Esophagus muscularis mucosa (tissue), 4 donors: ENCODE measurements at places on chromosomes 13 and 19. TPM values are rescaled to one million over a fixed set of nuclear protein-coding genes. Genes with fewer than 3 reads are reported as not detected.
A peak's percentile ranks its signal among the peaks of the same experiment; 100 is the strongest.

- DNase-seq = no peak
- no peaks in the 10 kb centered on the region for H3K4me1 ChIP-seq
- H3K27me3 ChIP-seq = no peaks in the 10 kb centered on the region
- no peak overlapping the region for H3K27ac ChIP-seq
Observed at GRCh38 chr13:53142306-53142705, 113.7 kb downstream of the OLFM4 start.

- H3K27me3 ChIP-seq = no peaks in the 10 kb centered on the region
- H3K4me1 ChIP-seq = peaks cover 19% of the 10 kb centered on the region
- H3K36me3 ChIP-seq = peaks cover 15% of the 10 kb centered on the region
- peak overlapping the region; percentile 72 for H3K4me3 ChIP-seq
Observed at GRCh38 chr19:18191640-18192062, 1.4 kb upstream of the MPV17L2 start.

- no peak overlapping the region for H3K4me3 ChIP-seq
- DNase-seq = peak; percentile 55
- H3K27me3 ChIP-seq = no peaks in the 10 kb centered on the region
- no peaks in the 10 kb centered on the region for H3K4me1 ChIP-seq
- peaks cover 9% of the 10 kb centered on the region for H3K36me3 ChIP-seq
Observed at GRCh38 chr13:24900507-24900906, 136.5 kb downstream of the RNF17 start.

- peaks cover 13% of the 10 kb centered on the region for H3K4me1 ChIP-seq
- peaks cover 10% of the 10 kb centered on the region for H3K27me3 ChIP-seq
- no peak for DNase-seq
- H3K4me3 ChIP-seq = peak overlapping the region; percentile 50
- H3K36me3 ChIP-seq = no peaks in the 10 kb centered on the region
Observed at GRCh38 chr13:42574435-42575311, 721 bp downstream of the TNFSF11 start.

DNA sequence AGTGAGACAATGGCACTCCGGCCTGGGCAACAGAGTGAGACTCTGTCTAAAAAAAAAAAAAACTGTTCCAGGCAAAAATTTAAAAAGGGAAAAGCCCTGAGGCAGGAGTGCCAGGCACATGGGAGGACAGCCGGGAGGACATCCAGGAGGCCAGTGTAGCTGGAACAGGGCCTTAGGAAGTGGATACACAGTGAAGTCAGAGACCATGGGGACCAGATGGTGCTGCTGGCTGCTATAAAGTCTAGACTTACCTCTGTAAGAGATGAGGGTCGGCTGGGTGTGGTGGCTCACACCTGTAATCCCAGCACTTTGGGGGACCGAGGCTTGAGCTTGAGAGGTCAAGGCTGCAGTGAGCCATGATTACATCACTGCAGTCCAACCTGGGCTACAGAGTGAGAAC lies 15.0 kb downstream of the HAS1 start:
- H3K4me1 ChIP-seq = peaks cover 14% of the 10 kb centered on the region
- no peak for DNase-seq
- H3K4me3 ChIP-seq = no peak overlapping the region
- H3K36me3 ChIP-seq = peaks cover 14% of the 10 kb centered on the region
- H3K27me3 ChIP-seq = no peaks in the 10 kb centered on the region

DNA sequence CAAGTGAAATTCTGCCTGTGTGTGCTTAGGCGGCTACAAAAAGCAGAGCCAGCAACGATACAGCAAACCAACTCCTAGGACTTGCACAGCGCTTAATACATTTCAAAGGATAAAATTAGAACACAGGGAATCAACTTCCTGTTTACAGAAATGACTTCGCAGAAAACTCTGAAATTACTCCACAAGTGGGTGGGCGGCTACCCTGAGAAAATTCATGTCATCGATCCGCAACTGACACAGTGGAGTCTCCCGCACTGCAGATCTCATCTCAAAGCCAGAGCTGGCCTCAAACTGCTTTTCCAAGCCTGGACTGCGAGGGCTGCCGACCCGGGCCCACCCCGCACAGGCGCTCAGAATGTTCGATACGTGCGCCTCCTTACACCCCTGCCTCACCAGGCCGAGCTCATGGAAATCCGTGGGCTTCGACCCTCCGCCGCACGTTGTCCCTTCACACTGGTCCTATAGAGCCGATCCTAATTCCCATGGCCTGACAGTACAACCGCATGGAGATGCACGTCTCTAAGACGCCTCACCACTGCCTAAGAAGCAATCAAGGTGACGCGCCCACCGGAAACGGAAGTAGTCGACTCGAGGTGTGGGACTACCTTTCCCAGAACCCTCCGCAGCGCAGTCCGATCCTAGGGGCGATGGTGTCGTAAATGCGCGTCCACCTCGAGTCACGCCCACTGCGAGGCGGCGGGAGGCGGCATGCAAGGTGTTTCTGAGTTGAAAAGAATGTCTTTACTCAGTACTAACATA lies at the start of gene ZNF229:
TSS of gene ZNF229 (minus strand) at position 557 of the 759 bp plus-strand sequence. CDS start 5,625 bp downstream, outside the sequence.
- DNase-seq = peak; percentile 93
- no peak within 1 kb of the TSS for H3K27ac ChIP-seq
- peaks cover 11% of the 10 kb centered on the region for H3K4me1 ChIP-seq
- peak within 1 kb of the TSS; percentile 67 for H3K4me3 ChIP-seq
- peaks cover 16% of the 10 kb centered on the region for H3K36me3 ChIP-seq

DNA sequence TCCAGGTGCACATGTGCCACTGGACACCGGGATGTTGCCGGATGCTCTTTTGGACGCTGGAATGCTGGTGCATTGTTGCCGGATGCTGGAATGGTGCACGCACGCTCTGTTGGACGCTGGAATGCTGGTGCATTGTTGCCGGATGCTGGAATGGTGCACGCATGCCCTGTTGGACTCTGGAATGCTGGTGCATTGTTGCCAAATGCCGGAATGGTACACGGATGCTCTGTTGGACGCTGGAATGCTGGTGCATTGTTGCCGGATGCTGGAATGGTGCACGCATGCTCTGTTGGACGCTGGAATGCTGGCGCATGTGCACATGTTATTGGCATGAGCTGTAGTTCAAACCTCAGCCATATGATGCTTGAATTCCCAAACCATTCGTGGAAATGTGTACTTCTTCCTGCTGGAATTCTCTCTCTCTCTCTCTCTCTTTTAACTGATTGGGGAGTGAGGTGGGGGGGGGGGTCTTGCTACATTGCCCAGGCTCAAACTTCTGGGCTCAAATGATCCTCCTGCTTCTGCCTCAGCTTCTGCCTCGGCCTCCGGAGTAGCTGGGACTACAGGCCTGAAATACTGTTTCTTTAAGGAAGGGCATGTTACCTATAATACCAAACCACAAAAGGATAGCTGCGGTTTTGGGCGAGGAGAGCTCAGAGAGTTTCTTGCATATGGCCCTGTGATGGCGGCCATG lies 1.2 kb upstream of the MCF2L start:
- H3K36me3 ChIP-seq = no peaks in the 10 kb centered on the region
- DNase-seq = no peak
- no peaks in the 10 kb centered on the region for H3K27me3 ChIP-seq
- H3K27ac ChIP-seq = no peak overlapping the region
- H3K4me3 ChIP-seq = peak overlapping the region; percentile 57

GRCh38 chr19:43782311-43782660 lies 1.5 kb upstream of the KCNN4 start:
- H3K36me3 ChIP-seq = no peaks in the 10 kb centered on the region
- H3K4me1 ChIP-seq = peaks cover 41% of the 10 kb centered on the region
- no peak overlapping the region for H3K27ac ChIP-seq
- H3K27me3 ChIP-seq = no peaks in the 10 kb centered on the region
- no peak overlapping the region for H3K4me3 ChIP-seq

DNA sequence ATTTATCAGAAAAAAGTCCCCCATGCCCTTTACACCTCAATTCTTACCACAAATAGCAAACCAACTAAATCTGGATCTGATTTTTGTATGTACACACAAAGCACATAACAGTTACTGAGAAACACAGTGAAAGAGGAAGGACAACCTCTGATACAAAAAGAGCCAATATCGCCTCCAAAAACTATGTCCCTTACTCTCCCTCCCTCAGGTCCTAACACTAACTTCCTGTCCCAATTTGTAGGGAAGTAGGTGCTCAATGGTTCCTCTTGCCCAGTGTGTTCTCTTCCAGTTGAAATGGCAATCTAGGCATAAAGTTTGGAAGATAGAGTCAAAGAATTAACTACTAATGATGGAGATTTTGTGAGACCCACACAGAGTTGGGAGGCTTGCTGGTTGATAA lies 15.8 kb upstream of the FPR3 start:
- peaks cover 7% of the 10 kb centered on the region for H3K4me1 ChIP-seq
- H3K4me3 ChIP-seq = no peak overlapping the region
- no peaks in the 10 kb centered on the region for H3K36me3 ChIP-seq
- no peaks in the 10 kb centered on the region for H3K27me3 ChIP-seq

DNA sequence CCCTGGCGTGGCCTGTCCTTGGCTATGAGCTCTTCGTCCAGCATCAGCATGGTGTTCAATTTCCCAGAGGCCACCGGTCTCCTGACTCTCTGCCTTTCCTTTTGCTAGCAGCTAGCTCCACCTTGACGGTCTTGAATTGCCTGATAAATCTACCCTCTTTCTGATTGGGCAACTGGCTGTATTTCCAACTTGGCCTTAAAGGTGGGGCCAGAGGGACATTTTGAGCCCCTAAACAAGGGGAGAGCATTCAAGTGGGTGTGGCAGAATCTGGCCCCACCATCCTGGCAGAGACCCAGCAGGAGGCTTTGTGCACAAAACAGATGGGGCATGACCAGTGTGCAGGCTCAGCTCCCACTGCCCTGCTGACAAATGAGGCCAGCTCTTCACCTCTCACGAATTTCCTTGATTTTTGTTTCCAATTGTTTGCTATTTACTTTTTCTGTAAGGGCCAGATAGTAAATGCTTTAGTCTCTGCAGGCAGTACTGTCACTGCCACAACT lies 148.9 kb upstream of the VSTM2B start:
- H3K4me3 ChIP-seq = no peak overlapping the region
- H3K27ac ChIP-seq = no peak overlapping the region
- no peaks in the 10 kb centered on the region for H3K27me3 ChIP-seq

- DNase-seq = no peak
- H3K27ac ChIP-seq = no peak overlapping the region
- no peak overlapping the region for H3K4me3 ChIP-seq
Observed at GRCh38 chr19:52943884-52944643, 18.6 kb downstream of the ZNF816 start.

GRCh38 chr13:96992633-96993032 lies 1.6 kb downstream of the OXGR1 start:
- H3K36me3 ChIP-seq = no peaks in the 10 kb centered on the region
- H3K4me3 ChIP-seq = no peak overlapping the region
- no peak overlapping the region for H3K27ac ChIP-seq
- no peaks in the 10 kb centered on the region for H3K27me3 ChIP-seq

DNA sequence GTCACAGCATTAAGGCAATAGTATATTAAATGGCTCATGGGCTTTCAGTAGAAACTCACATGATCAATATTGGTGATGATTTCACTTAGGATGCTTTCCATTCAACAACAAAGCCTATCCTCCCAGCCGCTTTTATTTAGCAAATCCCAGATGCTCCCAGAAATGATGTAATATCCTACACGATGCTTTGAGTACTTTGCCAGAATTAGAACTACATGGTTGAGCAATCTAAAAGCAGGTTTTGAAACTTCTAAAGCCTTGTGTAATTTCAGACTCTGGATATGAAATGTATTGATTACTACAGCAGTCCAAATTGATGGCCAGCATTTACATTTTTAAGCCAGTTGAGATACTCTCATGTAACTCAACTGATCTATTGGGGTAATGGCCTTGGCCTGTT lies 13.6 kb downstream of the DLEU7 start:
- no peaks in the 10 kb centered on the region for H3K36me3 ChIP-seq
- no peak overlapping the region for H3K4me3 ChIP-seq
- no peak for DNase-seq
- H3K27me3 ChIP-seq = no peaks in the 10 kb centered on the region

GRCh38 chr13:108003626-108004025 lies 211.7 kb downstream of the LIG4 start:
- H3K4me3 ChIP-seq = no peak overlapping the region
- no peaks in the 10 kb centered on the region for H3K27me3 ChIP-seq
- H3K27ac ChIP-seq = no peak overlapping the region
- no peaks in the 10 kb centered on the region for H3K4me1 ChIP-seq
- no peak for DNase-seq

GRCh38 chr19:4449639-4450028 lies 8.0 kb downstream of the UBXN6 start:
- H3K4me3 ChIP-seq = no peak overlapping the region
- DNase-seq = no peak
- peaks cover 45% of the 10 kb centered on the region for H3K4me1 ChIP-seq
- peak overlapping the region; percentile 82 for H3K27ac ChIP-seq

DNA sequence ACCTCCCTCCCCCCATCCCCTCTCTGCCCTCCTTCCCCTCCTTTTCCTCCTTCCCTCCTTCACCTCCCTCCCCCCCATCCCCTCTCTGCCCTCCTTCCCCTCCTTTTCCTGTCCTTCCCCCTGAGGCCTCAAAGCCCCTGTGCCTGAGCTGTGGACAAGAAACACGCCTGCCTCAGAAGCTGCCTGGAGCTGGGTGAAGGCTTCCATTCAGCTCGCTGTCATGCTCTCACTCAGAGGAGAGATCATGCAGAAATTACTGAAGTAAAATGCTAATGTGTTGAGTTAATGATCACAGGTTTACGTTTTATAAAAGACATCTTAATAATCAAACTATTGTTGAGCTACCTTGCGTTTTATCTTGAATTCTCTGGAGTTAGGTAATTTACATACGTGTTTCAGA lies 114.5 kb downstream of the ATP11A start:
- H3K27me3 ChIP-seq = no peaks in the 10 kb centered on the region
- no peaks in the 10 kb centered on the region for H3K4me1 ChIP-seq
- DNase-seq = no peak

- H3K27me3 ChIP-seq = peaks cover 40% of the 10 kb centered on the region
- no peak for DNase-seq
- no peak overlapping the region for H3K4me3 ChIP-seq
- no peaks in the 10 kb centered on the region for H3K36me3 ChIP-seq
Observed at GRCh38 chr19:30107251-30107650, 165.2 kb downstream of the URI1 start.

The MEIOSIN gene
- not detected for total RNA-seq

The TSHZ3 gene
- total RNA-seq = 27.2 TPM

The PRODH2 gene
- total RNA-seq = not detected

The SPRY2 gene
- total RNA-seq = 45.1 TPM

The HSH2D gene
- 0.83 TPM for total RNA-seq
